ENCODE measurements at places on chromosomes 2 and 18.

DNA sequence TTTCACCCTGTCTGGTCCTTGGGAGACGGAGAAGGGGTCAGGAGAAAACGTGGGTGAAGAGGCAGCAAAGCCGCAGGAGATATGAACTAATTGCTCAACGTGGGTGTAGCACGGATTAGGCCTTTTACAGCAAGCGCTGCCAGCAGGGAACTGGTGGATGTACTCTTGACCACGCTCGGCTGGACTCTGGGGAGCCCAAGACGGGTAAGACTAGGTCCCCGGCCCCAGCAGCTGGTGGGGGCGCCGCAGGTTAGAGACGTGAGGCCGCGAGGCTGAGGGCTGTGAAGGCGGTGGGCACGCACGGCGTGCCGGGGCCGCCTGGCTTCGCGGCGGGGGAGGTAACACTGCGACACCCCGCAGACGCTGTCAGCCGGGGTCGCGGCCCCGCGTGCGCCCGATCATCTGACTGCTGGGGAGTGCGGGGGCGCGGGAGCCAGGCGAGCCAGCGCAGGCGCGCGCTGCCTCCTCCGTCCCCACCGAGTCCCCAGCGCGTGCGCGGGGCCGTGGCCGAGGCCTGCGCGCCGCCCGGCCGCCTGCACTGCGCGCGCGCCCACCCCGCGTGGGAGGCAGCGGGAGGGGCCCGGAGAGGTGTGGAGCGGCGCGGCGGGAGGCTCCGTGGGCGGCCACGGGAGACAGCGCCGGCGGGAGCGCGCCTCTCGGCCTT is at the start of gene CLIP4:
TSS of gene CLIP4 (plus strand) at position 470 of the 664 bp plus-strand sequence. CDS start 5,974 bp downstream, outside the sequence.
- peak; percentile 68 for DNase-seq

GRCh38 chr2:181095486-181095885 is 115.1 kb downstream of the UBE2E3 start:
- DNase-seq: no peak

DNA sequence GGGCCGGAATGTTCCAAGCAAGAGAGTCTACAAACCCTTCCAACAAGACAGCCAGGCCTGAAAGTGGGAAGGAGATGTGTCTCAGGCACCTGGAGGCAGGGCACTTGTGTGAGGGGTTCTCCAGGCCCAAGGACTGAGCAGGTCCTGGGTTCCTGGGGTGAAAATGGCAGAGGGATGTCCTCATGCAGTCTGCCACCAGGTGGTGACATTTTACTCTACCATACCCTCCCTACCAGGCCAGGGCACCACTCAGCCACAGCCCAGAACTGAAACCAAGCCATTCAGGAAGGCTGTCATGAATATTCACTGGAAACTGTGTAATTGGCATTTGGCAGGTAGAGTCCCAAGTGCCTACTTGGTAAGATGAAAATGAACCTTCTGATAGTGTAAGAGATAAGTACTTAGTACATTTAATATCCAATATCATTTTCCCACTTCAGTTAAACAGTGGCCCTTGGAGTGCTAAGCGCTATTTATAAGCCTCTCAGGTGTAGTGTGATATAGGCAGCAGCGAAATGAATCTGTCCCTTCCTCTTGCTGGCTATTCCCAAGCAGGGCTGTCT is 185.1 kb downstream of the MYO5B start:
- DNase-seq: peak; percentile 40

DNA sequence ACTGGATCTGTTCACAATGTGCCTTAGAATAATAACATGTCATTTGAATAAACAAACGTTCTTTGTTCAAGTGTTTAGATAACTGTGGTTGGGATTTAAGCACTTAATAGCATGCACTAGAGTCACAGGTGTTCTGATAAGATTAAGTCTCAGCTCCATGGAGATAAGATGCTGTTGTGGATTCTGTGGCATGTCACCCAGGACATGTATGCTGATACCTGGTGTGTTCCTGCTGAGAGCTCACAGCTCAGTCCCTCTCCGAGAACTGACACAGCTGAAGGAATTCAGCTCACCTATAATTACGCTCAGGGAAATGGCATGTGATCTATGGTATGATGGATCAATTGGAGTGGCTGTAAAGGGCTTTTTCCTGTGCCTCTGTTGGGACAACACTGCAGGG is 75.4 kb upstream of the ST6GAL2 start:
- no peak for DNase-seq

- no peak for DNase-seq
These were observed 81.1 kb upstream of the CD226 start for GRCh38 chr18:70028734-70029133.

GRCh38 chr2:100641125-100641435 is 78.3 kb downstream of the PDCL3 start:
- no peak for DNase-seq

DNA sequence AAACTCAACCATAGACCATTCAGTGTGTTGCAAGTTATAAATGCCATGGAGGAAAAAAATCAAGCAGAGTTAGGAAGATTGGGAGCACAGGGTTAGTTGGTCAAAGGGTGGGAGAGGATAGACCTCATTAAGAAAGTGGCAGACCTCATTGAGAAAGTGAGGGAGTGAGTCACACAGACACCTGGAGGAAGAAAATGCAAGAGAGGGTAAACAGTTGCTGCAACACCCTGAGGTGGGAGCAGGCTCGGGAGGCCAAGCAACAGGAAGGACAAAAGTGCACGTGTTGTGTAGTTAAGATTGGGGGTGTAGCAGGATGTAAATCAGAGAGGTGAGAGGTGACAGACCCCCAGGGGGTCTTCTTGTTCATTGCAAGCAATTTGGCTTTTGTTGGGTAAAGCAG is 6.4 kb downstream of the IL1RL1 start:
- DNase-seq: no peak

GRCh38 chr2:177282181-177282641 is 17.7 kb upstream of the NFE2L2 start:
- no peak for DNase-seq

DNA sequence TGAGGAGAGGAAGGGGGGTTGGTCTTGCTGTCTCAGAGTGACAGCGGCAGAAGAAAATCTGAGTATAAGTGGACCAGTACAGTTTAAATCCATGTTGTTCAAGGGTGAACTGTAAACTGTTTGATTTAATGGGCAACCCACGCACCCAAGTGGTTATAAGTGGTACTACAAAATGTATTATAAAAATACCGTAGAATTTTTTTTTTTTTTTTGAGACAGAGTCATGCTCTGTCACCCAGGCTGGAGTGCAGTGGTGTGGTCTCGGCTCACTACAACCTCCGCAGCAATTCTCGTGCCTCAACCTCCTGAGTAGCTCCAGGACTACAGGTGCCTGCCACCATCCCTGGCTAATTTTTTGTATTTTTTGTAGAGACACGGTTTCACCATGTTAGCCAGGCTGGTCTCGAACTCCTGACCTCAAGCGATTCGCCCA is 2.1 kb upstream of the CHCHD5 start:
- DNase-seq: peak; percentile 22

GRCh38 chr18:13302457-13303225 is 84.1 kb downstream of the LDLRAD4 start:
- DNase-seq: no peak

DNA sequence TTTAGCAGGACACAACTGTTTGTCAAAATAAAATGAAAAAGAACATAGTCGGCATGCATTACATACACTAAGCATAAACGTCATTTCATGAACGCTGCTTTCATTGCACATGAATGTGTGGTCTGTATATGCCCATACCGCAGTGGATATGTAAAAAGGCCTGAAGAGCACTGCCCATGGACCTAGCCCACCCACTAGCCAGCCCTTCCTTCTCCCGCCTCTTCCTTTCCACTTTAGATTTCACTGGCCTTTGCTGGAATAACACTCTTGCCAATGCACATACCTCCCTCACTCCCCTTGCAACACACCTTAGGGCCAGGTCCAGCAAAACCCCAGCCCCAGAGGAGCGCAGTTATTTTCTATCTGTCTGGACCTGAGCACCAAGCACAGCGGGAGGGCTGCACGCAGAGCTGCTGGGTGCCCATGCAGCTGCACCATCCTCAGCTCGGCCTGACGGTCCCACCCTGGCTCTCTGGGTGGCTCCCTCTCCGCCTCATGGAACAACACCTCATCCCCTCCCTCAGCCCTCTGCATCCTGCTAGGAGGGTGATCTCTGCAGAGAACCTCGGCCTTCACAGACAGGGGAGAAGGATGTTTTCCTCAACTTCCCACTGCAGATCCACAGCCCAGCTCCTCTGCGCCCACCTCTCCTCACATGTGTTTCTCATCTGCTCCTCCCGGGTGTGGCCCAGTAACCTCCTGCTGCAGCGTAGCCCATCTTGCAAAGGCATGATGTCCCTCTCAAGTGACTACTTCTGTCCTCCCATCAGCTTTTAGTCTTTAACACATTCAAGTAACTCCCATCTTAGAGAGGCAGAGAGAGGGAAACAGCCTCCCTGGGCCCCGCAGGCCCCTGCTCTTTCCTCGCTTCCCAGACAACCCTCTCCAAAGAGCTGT is 72.7 kb downstream of the FBXO15 start:
- DNase-seq: no peak

GRCh38 chr18:46243095-46243494 is 138.9 kb downstream of the HAUS1 start:
- DNase-seq: no peak

Data from HEK293T (cell line).